ENCODE measurements at places on chromosomes 12 and 14.

- DNase-seq: no peak
Observed at GRCh38 chr12:57091638-57092528, 3.0 kb downstream of the NAB2 start.

DNA sequence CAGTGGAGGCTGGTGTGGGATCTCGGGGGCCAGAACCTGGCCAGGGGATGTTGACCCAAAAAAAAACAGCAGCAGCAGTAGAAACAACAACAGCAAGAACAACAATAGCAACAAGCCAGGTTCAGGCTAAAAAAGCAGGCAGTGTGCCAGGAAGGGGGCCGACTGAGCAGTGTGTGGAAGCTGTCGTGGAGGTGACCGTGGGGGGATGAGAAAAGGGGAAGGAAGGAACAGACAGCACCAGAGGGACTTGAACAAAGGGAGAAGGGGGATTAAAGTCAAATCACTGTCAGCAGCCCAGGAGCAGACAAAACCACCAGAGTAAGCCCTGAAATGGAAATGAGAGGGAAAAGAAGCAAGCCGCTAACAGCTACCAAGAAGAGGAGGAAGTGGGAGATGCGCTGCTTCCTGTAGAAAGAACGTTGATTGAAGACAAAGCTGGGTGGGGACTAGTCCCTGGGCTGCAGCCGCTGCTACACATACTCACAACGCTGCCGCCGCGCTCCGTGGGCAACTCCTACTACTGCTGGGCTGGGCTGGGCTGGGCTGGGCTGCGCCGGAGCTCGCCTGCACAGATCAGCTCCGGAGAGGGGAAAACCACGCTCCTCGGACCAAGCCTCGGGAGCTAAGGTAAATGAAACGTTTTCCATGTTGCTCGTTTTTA lies at the start of gene GNG2:
GNG2 (plus strand) TSS at position 449 of the 661 bp plus-strand sequence. CDS start 90,067 bp downstream, outside the sequence.
- DNase-seq: peak; percentile 83

- DNase-seq: no peak
Observed at GRCh38 chr12:87596636-87597035, 432.6 kb downstream of the C12orf50 start.

DNA sequence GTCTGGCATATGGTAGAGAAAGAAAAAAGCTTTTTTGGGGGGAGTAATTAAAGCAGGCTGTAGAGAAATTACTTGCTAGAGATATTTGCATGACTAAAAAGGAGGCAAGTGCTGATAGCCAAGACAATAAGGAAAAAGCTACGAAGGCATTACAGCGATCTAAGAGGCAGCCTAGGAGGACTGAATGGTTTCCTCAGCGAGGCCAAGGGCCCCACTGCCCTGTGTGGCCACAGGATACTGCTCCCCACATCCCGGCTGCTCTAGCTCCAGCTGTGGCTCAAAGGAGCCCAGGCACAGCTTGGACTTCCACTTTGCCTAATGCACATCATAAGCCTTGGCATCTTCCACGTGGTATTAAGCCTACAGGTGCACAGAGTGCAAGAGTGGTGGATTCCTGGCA lies 53.6 kb downstream of the LRRIQ1 start:
- DNase-seq: no peak

DNA sequence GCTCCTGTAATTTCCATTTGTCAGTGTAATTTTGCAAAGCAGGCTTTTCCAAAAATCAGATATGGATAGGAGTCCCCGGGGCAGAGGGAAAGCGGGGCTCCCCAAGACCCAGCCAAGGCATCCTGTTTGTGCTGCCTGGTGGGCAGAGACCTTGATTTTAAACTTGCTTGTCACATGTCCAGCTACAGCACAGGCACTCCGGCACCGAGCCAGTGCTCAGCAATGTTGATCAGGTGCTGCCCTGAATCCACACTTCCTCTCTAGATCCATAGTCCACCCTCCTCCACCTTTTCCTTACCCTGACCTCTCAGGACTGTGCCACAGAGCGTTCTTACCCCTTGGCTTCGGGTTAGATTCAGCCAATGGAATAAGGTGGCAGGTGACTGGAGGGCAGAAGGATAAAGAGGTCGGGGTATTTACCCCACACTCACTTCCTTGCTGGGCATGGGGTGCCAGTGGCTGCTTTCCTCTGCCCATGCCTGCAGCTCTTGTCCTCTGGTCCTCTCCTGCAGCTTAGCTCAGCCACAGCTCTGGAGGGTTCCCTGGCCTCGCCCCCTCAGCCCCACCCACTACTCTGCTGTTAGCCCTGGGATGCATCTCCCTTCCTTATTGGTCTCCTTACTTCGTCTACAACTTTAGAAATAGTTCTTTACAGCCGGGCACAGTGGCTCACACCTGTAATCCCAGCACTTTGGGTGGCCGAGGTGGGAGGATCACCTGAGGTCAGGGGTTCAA lies 80.1 kb downstream of the IRF2BPL start:
- DNase-seq: no peak

DNA sequence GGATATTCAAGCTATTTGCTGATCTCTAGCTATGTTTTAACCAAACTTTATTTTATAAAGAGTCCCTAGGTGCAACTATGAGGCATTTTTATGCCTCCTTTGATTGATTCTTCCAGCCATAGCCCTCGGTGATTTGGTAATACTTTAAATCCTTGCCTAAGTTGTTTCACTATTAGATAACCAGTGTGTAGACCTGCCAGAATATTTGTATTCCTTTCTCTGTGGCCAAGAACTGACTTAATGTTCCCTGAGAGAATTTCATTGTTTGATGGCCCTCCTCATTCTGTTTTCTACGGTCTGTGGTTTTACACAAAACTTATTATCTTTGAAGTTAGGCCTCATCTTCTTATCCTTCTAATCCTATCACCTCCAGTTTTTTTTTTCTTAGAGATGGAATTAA lies 109.7 kb upstream of the MDGA2 start:
- DNase-seq: no peak

- no peak for DNase-seq
Observed at GRCh38 chr14:60514741-60515491, 6.0 kb downstream of the SIX6 start.

GRCh38 chr14:90277581-90278198 lies 21.3 kb downstream of the PSMC1 start:
- no peak for DNase-seq

DNA sequence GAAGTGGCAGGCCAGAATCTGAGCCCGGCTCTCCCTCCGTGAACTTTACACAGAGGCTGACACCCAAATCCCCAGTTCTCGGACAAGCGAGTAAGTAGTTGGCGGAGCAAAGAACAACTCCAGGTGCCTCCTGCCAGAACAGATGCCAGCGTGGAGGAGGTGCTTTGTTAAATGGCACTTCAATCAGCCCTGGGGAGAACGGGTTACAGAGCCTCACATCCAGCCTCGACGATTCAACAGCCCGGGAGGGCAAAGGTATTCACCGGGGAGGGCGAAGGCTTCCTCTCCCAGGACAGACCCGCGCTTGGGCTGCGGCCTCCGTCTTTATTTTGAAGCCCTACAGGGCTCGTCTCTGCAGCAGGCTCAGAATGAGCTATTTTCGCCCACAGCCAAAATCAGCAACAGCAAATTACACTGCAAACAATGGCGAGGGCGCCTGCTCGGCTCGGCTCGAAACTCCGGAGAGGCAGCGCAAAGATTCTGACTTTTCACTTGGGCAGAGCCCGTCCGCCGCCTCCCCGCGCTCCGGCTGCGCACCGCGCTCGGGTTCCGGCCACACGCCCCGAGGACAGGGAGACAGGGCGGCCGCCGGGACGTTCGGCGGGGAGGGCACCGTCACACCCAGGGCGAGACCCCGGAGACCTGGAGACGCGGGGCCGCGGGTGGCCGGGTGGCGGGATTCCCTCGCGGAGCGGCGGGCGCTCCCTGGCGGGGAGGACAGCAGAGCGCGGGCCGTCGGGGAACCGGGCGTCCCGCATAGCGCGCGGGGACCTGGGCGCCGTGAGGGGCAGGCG lies 811 bp downstream of the TMCC3 start:
- peak; percentile 21 for DNase-seq

DNA sequence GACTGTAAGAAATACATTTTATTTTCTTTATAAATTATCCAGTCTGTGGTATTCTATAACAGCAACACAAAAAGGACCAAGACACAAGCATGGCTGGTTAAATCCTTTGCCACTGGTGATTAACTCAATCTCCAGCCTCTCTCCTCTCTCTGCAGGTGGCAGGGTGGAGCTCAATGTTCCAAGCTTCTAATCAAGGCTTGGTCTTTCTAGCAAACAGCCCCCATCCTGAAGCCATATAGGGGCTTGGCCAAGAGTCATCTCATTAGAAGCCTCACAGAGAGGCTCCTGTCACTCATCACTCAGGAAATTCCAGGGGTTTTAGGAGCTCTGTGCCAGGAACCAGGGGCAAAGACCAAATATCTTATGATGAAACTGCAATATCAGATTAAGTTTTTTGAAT lies 12.0 kb downstream of the C12orf75 start:
- no peak for DNase-seq

DNA sequence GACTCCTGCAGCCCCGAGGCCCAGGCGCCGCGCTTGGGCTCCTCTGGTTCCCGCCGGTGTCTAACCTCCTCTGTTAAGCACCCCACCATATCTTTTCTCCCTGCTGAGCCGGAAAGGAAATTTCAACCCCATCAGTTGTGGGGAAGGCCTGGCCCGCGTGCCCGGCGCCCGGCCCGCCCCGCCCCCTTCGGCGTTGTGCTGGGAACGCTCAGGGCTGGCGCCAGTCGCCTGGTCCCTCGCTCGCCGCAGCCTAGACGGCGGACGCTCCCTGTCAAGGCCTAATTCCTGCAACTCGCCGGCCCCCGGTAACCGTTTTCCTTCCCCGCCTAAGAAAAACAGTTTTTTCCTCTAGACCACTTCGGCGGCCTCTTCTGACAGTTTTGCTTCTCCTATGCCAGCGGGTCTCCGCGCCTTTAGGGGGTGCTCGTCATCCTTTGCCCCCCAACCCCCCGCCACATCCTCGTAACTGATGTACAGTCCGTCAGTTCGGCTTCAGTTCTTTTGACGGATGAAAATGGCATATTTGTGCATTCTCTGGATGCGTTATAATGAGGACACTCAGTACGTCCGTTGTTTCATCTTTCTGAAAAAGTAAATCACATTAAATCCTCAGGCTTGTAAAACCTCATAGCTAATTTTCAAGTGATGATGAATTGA lies 506 bp upstream of the NAP1L1 start:
- DNase-seq: no peak

- DNase-seq: no peak
Observed at GRCh38 chr14:45287610-45288009, 34.6 kb upstream of the MIS18BP1 start.

DNA sequence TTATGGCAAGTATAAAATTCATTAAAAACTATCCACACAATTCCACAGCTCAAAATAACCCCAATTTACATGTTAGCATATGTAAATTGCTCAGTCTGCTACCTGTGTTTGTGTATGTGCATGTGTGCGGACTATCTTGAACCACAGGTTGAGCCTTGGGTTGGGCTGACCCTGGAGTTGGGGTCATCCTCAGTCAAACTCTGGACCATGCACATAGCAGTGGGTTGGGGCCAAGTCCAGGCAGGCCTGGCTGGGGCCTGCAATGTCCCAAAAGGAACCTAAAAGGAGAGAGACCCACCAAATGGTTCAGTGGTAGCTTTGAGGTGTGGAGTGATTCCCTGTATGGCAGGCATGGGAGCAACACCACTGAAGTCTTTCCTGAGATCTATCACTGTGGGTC lies 156.1 kb downstream of the FOXN3 start:
- DNase-seq: no peak

DNA sequence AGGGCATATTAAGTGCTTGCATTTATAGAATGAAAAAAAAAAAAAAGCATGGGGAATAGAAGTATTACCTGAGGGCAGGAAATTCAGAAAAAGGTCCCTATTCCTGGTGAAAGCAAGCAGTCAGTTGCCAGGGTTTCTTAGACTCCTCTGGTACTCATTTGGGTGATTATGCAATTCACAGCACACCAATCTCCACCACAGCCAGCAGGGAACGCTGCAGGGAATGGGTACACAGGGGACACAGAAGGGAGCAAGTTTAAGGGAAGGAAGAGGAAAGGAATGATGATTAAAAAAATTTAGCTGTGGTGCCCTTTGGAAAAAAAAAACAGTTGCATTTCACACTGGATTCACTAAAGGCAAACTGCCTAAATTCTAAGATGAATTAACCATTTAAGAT lies 14.2 kb downstream of the BLTP3B start:
- no peak for DNase-seq

DNA sequence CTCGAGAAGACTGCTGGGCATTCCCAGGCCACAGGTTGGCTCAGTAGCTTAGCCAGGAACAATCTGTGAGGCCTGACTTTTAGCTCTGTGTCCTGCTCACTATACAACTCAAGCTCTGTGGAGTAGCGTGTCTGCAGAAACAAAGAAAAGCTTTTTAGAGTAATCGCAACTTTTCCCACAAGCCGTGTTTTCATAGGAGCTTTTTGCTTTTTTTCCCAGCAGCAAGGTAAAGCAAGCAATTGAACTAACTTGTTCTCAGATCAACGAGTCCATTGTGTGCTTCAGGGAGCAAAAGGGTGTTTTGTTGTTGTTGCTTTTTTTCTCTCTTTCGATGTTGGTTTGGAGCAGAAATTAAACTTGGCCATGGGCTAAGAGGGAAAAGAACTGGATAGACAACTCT lies 97.3 kb upstream of the BCL2L14 start:
- DNase-seq: no peak

DNA sequence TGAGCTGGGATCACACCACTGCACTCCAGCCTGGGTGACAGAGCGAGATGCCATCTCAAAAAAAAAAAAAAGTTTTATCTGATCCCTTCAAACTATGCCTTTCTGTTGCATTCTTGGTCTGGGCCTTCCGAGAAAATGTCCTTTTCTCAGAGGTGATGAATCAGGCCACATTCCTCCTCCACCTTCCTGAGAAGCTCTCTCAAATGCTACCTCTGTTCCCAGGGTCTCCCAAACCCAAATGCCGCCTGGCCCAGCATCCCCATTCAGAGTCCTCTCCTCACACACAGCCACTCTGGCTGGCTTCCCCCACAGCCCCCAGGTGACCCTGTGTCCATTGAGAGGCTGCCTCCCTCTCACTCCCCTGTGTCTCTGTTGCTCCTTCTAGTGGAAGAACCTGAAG lies 19.7 kb upstream of the TMED10 start:
- no peak for DNase-seq

DNA sequence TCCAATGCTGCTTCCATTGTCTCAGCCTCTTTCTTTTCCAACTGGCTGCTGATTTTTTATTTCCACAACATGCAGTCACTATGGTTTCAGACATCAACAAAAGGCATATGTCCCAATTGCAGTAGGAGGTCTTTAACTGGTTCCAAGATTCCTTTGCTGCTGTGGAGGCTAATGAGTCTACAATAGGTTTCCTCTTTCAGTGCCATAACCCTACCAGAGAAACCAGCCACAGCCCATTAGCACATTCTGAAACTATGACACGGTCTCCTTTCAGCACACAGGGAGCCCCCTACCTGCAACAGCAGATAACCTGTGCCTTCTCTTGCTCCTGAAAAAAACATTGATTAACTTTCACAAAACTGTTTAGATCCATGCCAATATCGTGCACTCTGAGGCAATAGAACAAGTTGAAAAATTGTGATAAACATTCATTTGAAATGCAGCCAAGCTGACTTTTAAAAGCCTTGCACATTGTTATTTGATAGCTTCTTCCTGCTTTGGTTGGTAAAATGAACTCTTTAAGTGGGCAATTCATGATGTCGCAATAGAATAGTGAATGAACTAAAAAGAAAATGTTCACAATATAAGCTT lies 32.4 kb downstream of the PLEKHG7 start:
- no peak for DNase-seq

GRCh38 chr12:124604264-124604680 lies 36.9 kb upstream of the NCOR2 start:
- no peak for DNase-seq
